GM12878 (cell line): ENCODE measurements at places on chromosomes 3 and 15.

GRCh38 chr3:177781686-177782161, 584.4 kb upstream of the TBL1XR1 start:
- no peak for DNase-seq

DNA sequence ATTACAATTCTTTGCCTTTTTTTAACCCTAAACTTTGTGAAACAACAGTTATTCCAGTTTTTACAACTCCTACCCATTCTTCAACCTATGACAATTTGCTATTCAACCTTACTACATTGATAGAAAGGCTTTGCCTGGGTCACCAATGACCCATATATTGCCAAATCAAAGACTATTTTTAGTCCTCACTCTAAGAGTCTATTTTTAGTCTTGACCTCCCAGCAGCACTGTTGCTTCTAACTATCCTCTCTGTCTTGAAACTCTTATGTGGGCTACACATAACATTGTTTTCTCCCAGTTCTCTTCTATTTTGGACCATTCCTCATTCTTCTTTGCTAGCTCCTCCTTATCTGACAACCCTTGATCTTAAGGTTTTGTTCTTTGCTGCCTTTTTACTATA, 71.4 kb downstream of the C3orf80 start:
- DNase-seq, result no peak

- no peak for DNase-seq
Measured at GRCh38 chr15:53955396-53955795, 22.8 kb upstream of the UNC13C start.

- DNase-seq, result no peak
Measured at GRCh38 chr15:42070976-42071350, 23.4 kb downstream of the PLA2G4D start.

DNA sequence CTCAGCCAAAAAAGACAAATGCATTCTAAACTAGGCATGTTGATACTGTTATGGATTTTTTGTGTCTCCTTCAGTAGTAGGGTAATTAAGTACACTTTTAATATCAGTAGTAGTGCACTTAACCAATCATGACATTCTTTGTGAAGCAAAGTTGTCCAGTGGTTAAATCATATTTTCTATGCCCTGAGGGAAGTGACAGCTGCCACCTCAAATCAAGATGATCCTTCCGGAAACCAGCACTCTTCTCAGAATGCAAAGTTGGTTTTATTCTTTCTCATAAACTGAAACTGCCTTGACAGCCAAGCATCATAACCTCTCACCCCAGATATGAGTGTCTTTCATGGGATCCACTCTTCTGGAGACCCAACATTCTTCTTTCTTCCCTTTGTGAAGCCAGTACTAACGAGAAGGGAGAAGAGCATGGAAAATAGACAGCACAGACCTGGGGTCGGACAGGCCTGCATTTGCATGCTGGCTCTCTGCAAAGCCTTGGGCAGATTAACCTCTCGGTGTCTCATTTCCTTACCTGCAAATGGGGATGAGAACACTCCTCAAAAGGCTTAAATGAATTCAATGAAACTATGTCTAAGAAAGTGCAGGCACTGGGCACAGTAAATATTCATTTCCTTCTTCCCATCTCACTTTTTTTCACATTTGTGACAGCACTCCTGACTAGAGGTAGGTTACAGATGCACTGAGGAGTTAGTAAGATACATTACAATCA, 13.2 kb downstream of the AAGAB start:
- DNase-seq, result peak; percentile 80

DNA sequence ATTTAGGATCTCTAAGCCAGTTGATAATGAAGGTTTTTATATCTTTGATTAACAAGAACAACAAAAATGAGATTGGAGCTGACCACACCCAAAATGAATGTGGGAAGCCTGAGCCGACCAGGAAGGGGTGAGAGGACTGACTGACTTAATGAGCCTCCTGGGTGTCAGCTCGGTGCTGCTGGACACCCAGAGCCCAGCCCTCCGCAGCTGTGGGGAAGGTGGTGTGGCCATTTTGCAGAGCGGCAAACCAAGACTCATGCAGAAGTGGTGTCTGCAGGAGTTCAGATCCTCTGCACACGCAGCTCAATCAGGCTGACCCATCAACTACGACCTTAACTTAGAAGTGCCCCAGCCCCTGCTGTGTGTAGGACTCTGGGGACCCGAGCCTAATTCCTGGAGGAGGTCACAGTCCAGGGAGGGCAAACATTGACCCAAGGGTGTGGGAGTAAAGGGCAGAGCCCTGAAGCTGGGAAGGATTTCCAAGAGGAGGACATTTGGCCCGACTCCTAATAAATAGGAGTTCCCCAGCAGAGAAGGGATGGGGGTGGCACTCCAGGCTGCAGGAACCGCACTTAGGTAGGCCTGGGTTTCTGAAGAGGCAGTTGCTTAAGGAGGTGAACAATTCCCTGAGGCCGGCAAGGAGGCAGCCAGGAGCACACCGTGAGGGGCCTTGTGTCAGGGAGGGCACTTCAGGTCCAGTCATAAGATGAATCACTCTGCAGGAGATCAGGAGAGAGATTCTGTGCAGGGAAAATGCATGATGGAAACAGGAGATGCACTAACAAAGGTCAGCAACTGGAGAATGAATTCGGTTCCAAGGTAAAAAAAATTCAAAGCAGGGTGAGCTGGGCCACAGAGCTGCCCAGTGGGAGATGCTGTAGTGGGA, 197.1 kb upstream of the TPM1 start:
- no peak for DNase-seq

DNA sequence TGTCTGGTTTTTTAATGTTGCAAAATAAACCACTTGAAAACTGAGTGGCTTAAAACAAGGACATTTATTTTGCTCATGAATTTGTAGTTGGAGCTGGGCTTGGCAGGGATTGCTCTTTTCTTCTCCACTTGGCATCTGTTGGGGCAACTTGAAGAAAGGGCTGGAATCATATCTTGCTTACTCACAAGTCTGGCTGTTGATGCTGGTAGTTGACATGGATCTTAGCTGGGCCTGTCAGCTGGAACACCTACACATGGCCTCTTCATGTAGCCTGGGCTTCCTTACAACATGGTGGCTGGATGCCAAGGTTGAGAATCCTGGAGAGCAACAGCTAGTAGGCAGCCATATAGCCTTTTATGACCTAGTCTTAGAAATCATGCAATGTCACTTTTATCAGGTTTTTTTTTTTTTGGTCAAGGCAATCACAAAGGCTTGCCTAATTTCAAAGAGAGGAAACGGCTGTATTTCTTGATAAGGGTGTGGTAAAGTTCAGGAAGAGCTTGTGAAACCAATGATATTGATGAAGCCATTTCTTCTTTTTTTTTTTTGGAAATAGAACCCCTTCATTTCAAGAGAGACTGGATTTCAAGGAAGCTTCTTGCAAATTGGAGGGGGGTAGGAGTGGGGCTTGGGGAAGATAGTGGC, 262.1 kb downstream of the IL20RB start:
- no peak for DNase-seq

DNA sequence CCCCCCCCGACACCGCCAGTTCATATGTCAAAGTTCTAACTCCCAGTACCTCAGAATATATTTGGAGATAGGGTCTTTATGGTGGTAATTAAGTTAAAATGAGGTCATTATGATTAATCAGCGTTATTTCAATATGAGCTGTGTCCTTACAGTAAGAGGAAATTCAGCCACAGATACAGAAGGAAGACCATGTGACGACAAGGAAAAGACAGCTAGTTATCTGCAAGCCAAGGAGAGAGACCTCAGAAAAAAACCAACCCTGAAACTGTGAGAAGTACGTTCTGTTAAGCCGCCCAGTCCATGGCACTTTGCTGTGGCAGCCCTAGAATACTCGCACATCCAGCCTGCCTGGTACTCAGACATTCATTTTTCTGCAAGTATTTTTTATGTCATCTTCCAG, 62.3 kb upstream of the ARL8B start:
- DNase-seq, result no peak

DNA sequence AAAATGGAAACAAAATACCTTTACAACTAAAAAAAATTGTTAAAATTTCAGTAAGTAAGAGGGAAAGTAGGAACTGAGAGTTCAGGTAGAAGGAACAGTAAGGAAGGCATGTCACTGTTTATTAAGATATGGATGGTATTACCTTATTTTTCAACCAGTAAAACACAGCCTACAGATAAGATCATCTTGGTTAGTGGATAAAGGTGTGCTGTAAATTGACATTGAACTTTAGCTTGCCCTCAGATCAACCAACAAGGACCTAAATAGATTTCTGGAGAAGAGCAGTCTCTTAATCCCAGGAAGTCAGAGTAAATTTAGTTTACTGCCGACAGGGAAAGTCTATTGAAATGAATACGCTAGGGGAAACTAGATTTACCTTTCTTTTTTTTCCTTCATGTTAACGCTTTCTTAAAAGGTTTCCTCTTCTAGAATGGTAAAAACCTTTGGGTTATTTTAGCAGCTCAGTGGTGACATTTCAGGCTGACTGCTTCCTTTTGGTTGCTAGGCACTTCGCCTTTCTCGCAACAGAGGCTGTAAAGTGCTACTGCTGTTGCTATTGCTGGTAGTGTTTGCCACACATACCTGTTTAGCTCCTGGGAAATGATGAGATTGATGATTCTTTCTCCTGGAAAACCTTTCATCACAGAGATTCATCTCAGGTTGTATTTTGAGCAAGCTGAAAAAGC, 12.9 kb downstream of the DZIP3 start:
- no peak for DNase-seq

GRCh38 chr15:33968821-33969220, 524 bp downstream of the CHRM5 start:
- DNase-seq, result no peak

GRCh38 chr3:156151824-156152428, 31.5 kb downstream of the KCNAB1 start:
- DNase-seq, result no peak

DNA sequence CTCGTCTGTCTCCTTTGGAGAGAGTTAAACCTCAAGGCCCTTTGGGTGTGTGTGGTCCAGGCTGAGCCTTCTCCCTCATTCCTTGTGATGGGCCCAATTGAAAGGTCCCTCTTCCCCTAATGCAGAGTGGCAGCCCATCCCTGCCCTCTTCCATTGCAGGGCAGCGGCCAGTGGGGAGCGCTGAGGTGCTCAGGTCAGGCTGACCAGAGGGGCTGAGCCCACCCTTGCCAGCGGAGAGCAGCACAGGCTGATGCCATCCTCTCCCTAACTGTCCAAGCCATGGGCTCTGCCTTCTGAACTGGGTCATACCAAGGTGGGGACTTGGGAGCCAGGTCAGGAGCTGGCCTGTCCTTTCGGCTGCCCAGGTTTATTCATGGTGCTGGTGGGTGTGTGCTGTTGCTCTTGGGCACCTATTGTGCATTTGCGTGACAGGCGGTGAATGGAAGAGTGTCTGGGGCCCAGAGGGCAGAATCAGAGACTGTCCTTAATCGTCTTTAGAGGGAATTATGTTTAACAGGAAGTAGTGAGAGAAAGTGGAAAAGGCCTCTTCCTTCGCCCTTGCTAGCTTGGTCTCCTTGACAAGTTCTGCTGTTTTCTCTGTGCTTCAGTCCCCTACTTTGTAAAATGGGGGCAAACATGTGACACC, 96.9 kb downstream of the VGLL4 start:
- no peak for DNase-seq

DNA sequence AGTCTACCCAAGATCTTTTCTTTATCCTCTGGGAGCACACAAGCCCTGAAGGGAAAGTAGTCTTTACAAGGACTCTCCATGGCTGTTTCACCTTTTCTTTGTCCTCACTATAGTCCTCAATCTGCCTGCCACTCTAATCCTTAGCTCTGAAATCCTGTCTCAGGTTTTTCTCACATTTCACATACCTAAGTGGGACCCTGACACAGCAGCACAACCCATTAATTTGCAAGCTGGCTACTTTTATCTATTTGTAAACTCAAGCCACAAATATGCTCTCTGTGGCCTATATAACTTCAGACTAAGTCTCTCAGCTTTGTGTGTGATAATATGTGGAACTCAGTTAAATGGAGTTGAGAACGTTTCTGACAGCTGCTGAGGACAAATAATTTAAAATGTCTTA, 19.8 kb downstream of the SIN3A start:
- DNase-seq, result no peak

DNA sequence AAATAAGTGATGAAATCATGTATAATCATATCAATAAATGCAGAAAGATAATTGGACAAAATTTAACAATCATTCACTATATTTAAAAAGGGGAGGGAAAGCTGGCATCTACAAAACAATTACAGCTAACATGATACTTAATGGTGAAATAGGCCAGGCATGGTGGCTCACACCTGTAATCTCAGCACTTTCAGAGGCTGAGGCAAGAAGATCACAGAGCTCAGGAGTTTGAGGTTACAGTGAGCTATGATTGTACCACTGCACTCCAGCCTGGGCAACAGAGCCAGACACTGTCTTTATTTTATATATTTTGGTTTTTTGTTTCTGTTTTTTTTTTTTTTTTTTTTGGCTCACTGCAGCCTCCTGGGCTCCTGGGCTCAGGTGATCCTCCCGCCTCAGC, 12.1 kb downstream of the EDC3 start:
- no peak for DNase-seq

GRCh38 chr3:8470801-8471200, 30.8 kb upstream of the LMCD1 start:
- DNase-seq, result no peak

- DNase-seq, result no peak
Measured at GRCh38 chr3:124648551-124648950, 81.7 kb upstream of the UMPS start.

DNA sequence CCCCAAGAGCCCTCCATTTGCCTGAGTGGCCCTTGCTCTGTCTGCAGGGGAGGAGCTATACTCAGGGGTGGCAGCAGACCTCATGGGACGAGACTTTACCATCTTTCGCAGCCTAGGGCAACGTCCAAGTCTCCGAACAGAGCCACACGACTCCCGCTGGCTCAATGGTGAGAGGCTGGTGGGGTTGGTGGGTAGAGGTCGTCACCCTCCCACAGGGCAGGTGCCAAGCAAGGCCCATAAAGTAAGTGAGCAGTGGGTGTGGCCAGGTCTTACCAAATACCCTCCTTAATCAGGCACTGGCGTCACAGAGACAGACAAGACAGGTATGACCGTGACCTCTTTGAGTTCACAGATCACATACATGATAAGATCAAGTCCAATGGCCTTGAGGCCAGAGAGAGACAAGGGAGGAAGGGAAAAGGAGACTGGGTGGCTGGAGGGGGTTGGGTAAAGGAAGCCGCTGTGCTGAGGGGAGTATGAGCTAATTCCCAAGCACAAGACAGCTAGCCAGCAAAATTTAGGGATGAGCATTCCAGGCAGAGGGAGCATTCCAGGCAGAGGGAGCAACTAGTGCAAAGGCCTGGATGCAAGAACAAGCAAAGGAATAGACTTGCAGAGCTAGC, 2.5 kb downstream of the SEMA3B start:
- DNase-seq, result no peak

GRCh38 chr3:16484984-16485383, 28.5 kb downstream of the RFTN1 start:
- DNase-seq, result no peak

GRCh38 chr3:146813496-146813895, 208.3 kb upstream of the PLSCR5 start:
- no peak for DNase-seq

DNA sequence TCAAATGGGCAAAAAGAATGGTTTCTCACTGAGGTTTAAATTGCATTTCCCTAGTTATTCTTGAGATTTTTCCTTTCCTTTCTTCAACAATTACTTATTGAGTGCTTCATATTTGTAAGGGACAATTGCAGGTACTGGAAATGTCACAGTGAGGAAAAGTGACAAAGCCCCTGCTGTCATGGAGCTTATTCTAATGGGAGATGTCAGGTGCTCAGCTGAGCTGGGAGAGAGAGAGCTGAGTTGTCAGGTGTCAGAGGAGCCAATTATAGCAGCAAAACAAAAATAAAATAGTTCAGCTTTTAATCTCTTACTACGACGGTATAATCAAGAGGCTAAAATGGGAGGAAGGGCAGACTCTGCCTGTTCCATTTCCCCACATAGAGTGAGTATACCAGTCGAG, 42.0 kb downstream of the CD86 start:
- DNase-seq, result no peak

GRCh38 chr15:74240002-74240568, 4.0 kb downstream of the CCDC33 start:
- no peak for DNase-seq
